Natural killer cell (primary cell): ENCODE measurements at places on chromosomes 4 and X. TPM values are rescaled to one million over a fixed set of nuclear protein-coding genes. Genes with fewer than 3 reads are reported as not detected.

The EPGN gene
- not detected for total RNA-seq

The TAF7L gene
- not detected for total RNA-seq

The F8A3 gene
- 33.8 TPM for total RNA-seq

The SSX2 gene
- not detected for total RNA-seq

The CHST7 gene
- 8.7 TPM for total RNA-seq

The HMX1 gene
- not detected for total RNA-seq

The NAP1L3 gene
- total RNA-seq: 1.4 TPM

DNA sequence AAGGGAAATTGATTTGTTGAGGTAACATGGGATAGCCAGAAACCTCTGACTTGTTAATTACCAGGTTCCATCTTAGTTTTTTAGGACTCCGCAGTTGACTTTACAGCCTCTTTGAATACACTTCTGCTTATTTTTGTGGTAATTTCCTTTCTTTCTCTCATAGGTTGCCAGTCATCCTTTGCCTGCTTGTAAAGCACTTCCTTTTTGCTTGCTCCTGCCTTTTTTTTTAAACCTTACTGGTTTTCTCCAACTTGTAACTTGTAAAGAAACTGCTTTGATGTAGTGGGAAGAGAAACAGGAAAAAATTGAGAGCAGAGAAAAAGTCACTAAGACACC is 2.6 kb downstream of the PGK1 start:
- no peak for DNase-seq

DNA sequence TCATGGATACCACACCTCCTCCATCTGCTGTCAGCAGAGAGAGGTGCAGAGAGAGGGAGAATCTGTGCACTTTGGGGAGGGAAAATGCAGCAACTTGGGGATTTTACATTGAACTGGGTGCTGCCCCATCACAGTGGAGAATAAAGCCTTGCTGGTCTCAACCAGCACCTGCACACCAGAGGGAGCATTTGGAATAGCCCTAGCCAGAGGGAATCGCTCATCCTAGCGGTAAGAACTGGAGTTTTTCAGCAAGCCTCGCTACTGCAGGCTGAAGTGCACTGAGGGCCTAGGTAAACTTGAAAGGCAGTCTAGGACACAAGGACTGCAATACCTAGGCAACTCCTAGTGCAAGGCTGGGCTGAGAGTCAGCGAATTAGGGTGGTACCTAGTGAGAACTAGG is 148.7 kb downstream of the KDR start:
- no peak for DNase-seq

DNA sequence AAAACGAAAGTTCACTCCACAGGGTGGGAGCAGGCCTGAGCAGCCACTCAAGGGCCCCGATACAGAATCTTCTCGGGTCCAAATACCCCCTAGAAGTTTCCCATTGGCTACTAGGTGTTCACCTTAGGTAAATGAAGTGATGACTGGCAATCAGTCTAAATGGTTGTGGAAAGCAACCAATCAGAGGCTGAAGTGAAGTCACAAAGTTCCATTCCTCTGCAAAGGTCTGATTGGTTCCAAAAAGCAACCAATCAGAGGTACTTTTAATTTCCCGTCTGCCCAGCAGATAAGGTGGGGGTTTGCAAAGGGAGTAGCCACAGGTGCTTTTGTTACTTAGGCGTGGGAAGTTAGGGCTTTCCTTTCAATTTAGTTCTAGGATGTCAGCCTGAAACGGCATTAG is 58.2 kb upstream of the NKAP start:
- no peak for DNase-seq

- no peak for DNase-seq
Measured at GRCh38 chrX:21698272-21698671, 40.1 kb upstream of the KLHL34 start.

GRCh38 chrX:9562851-9563250 is 98.0 kb downstream of the TBL1X start:
- no peak for DNase-seq

GRCh38 chr4:79227860-79228259 is 98.0 kb downstream of the NAA11 start:
- DNase-seq: no peak

DNA sequence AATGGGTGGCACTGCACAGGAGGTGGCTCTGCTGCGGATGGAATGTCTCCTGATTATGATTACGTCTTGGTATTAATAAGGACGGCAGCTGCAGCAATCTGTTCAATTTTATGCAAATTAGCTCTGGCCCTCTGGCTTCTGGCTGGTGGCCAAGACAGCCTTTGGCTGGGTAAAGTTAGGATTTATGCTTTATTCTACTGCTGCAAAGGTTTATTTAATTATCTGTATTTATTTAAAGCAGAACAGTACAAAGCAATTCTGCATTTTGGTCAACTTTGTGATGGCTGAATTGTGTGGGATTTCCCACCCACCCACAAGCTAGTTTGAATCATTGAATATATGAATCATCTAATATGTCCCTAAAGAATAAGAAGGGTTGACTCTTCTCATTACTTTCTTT is 745.6 kb upstream of the FAM241A start:
- DNase-seq: no peak

- no peak for DNase-seq
Measured at GRCh38 chr4:127188847-127189246, 443.9 kb upstream of the INTU start.

DNA sequence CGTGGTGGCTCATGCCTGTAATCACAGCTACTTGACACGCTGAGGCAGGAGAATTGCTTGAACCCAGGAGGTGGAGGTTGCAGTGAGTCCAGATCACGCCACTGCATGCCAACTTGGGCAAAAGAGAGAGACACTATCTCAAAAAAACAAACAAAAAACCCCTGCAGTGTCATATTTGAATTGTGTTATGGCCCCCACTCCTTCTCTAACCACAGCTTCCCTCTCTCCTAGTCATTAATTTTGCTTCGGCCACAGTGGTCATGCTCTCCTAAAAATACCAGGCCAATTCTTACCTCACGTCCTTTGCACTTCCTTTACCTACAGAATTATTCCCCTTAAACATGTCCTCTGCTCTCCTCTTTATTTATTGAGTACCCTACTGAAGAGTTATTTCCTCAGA is 206.1 kb downstream of the PPP3CA start:
- DNase-seq: no peak

GRCh38 chrX:427812-428725 is 41.4 kb upstream of the PPP2R3B start:
- no peak for DNase-seq

- no peak for DNase-seq
Measured at GRCh38 chr4:134160211-134160610, 41.4 kb downstream of the PABPC4L start.

DNA sequence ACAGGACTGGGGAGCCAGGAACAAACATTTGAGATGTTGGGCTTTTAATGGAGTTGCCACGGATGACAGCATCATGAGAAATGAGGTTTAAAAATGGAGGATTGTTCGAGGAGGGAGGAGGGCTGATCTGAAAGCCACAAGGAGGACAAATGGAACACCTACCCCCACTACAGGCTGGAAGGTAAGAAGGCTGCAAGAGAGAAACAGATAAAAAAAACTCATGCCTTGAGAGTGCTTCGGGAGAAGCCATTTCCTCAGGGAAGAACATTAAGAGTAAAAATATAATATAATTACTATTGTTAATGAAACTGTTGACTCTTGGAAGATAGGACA is 119.5 kb upstream of the MAP9 start:
- DNase-seq: no peak

DNA sequence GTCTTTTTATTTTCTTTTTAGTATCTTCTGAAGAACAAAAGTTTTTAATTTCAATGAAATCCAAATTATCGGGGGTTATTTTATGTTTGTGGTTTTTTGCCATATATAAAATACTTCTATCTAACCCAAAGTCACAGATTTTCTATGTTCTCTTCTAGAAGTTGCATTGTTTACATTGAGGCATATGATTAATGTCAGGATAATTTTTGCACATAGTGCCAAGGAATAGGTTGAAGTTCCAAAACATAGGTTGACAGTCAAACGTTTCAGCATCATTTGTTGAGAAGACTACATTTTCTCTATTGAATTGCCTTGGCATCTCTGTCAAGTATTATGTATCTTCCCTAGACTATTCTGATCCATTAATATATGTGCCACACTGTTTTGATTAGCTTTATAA is 64.5 kb downstream of the ANKRD17 start:
- DNase-seq: no peak

DNA sequence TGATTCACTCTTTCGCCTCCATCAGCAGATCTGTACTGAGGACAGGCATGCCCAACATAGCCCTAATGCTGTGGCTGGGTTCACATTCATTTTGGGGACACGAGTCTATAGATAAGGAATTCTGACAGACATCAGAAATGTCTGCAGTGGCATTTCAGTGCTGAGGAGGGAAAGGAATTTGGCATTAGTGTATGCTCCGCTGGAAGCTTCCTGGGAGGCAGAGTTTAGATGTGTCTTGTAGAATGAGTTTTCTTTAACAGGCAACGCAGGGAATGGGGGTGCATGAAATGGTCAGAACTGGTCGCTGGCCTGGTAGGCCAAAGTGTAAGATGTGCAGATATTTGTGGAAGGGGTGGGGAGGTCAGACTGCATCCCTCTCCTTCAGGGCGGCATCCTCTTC is 43.5 kb upstream of the ZNF518B start:
- DNase-seq: no peak

DNA sequence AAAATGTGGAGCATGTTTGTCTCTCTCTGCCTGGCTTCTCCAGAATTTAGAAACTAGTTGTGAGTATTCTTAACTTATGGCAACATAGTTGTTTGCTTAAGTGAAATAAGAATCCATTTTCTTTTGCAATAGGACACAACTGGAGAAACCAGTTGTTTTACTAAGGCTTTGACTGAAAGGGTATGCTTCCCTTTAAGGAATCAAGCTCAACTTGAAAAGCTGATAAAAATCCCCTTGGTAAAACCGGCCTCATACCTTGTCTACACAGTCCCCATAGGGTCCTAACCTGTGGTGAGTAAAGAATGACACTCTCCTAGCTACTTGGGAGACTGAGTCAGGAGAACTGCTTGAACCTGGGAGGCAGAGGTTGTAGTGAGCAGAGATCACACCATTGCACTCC is 139.8 kb downstream of the NR3C2 start:
- DNase-seq: no peak

GRCh38 chr4:11791797-11792196 is 363.1 kb upstream of the HS3ST1 start:
- DNase-seq: no peak

- no peak for DNase-seq
Measured at GRCh38 chrX:33434256-33435092, 223.1 kb upstream of the DMD start.

DNA sequence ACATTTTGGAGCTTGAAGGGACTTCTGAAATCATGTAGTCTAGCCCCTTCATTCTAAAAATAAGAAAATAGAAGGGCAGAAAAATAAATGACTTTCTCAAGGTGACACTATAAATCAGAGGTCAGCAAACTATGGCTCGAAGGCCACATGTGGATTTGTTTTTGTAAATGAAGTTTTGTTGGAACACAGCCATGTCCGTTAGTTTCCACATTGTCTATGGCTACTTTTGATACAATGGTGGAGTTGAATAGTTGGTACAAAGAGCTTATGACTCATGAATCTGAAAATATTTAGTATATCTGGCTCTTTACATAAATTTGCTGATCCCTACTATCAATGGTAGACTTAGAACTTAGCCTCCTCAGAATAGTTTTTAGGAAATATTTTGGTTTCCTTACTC is 302.4 kb upstream of the PRPS2 start:
- no peak for DNase-seq

- DNase-seq: no peak
Measured at GRCh38 chr4:40579983-40580382, 49.7 kb downstream of the RBM47 start.

- DNase-seq: no peak
Measured at GRCh38 chrX:19563746-19564145, 48.4 kb upstream of the MAP3K15 start.

- DNase-seq: no peak
Measured at GRCh38 chr4:73864365-73864764, 4.8 kb upstream of the CXCL1 start.

- no peak for DNase-seq
Measured at GRCh38 chr4:134537701-134538100, 336.1 kb upstream of the PABPC4L start.
